ENCODE measurements at places on chromosomes 12 and 14.

DNA sequence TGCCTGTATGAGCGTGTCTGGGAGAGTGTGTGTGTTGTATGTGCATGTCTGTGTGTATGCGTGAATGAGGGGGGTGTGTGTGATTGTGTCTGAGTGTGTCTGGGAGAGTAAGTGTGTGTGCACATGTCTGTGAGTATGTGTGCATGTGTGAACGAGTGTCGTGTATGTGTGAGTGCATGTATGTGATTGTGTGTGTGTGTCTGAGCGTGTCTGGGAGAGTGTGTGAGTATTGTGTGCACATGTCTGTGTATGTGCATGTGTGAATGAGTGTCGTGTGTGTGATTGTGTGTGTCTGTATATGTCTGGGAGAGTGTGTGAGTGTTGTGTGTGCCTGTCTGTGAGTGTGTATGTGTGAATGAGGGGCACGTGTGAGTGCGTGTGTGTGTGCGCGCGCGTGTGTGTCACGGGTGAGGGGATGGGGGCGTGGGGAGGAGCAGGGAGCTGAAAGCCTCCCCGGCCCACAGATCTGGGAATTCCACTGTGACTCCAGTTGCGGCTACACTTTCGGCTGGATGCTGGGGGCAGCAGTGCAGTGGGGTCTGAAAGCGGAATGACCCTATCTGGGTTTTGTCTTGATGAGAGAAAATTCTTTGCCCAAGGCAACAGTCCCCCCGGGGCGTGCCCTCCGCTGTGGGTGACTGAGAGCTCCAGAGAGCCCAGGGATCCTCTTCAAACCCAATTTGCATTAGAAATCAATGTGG lies 138.1 kb upstream of the MED13L start:
- no peak for DNase-seq

- DNase-seq, result no peak
These were observed 194.1 kb downstream of the MON2 start for GRCh38 chr12:62660756-62661155.

DNA sequence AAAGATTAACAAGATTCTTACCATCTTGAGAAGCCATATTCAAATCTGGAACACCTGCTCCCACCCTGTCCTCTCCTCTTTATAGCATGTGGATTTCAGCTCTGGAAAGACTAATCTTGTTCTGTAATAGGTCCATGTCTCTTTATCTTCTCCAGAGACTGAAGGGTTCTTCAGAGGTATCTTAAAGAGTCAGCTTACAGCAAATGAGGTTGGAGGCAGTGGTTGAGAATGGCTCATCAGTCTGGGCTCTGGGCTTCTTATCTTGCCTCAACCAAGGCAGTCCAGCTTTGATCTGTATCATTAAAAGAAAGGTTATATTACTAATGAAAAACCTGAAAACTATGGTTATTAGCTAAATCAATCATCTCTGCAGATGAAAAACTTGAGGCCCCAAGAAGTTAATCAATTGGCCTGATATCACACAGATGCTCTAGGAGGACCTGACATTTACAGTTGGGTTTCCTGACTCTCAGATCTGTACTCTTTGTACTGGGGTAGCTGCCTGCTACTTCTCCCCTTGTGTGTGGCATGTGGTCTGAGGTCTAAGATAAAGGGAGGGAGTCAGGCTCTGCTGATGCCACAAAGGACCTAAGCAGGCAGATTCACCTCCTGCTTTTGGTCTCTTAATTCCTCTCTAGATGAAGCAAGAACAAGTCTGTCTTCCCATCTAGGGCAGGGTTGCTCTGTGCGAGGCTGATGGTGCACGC lies 1.7 kb upstream of the AKAP6 start:
- no peak for DNase-seq

GRCh38 chr12:13128291-13128965 lies 25.0 kb upstream of the GSG1 start:
- DNase-seq, result no peak
